NCI-H2081 (cell line): ENCODE measurements at places on chromosomes 6 and 20.
A peak's percentile ranks its signal among the peaks of the same experiment; 100 is the strongest.

DNA sequence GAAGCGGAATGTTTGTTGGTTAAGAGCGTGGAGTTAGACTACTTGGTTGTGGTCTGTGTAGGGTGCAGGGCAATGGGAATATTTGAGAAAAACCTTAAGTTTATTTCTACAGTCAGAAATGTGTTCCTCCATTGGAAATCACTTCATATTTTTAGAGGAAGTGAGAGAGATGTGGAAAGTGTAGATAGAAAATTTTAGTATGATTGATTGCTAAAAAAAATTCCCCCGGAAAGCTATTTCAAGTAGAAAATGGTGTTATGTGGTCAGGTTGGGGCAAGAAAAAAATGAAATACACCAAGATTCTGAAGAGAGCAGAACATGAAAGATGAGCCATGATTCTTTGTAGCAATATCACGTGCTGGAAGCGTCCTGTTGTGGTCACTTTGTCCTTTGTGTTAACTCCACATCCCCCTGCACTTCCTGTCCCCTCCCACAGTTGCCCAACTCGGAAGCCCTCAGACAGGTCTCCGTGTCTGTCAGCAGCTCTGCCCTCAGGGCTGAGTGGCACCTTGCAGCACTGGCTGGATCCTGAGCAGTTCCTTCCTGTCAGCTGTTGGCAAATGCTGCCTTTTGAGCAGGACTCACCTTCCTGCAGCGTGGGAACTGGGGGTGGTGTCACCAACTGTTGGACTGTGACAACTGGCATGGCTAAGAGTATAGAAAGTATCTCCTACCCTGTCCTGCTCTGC lies 137.5 kb upstream of the SLC24A3 start:
- no peak for DNase-seq

DNA sequence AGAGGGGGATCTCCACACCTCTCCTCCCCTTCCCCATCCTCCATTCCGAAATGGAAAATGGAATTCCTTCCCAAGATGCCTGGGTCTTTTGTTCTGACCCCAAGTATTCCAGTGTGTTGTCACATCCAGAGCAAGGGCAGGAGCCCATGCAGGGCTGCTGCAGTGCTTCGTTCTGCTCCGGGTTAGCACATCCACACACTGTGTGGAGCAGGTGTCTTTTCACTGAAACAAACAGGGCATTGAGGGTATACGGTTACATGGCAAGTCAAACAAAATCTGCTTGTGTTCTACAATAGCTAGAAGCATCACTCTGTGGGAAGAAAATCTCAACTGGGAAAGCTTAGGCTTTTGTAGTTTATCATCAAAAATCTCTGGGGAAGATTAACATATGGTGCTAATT lies 56.9 kb downstream of the LYRM2 start:
- DNase-seq, result peak; percentile 40

DNA sequence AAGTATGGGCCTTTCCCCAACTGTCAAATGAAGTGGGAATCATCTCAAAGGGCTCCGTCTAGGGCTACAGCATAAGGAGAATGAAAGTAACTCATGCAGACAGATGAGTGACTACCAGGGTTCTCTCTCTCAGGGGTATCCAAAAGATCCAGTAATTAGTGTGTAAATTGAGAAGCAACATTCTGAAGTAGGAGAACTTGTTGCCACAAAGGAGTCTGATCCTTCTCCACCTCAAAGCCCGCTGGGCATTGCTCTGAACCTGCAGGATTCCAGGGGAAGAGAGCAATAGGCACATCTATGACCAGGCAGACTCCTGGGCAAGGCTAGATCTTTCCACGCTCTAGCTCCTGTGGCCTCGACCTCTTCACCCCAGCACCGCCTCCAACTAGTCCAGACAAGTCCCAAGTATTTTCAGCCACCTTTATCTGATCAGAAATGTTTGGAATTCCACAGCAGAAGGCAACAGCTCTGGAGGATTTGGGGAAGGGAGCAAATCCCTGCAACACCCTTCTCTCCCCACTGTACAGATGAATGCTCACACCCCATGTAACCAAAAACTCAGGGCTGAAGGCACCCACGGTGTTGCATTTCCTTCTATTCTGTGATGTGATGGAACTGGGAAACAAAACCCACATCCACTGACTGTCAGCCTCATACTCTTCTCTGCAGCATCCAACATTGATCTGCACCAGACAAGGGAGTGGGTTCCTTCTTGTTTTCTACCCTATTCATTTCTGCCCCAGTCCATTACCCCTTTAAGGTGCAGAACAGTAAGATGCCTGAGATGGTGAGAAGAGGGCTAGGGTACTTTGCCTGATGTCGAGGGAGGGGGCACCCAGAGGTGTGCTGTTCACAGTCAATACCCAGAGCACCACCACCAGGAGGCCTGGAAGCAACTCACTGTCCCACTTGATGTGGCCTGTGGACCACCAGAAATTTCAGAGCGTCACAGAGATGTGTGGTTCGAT lies 41.0 kb downstream of the COX4I2 start:
- DNase-seq, result no peak

GRCh38 chr20:52152416-52152815 lies 39.2 kb downstream of the ZFP64 start:
- DNase-seq, result no peak

GRCh38 chr6:104959026-104959858 lies 2.3 kb downstream of the LIN28B start:
- DNase-seq, result no peak

- no peak for DNase-seq
Measured at GRCh38 chr20:44770484-44771171, 25.0 kb downstream of the KCNK15 start.

DNA sequence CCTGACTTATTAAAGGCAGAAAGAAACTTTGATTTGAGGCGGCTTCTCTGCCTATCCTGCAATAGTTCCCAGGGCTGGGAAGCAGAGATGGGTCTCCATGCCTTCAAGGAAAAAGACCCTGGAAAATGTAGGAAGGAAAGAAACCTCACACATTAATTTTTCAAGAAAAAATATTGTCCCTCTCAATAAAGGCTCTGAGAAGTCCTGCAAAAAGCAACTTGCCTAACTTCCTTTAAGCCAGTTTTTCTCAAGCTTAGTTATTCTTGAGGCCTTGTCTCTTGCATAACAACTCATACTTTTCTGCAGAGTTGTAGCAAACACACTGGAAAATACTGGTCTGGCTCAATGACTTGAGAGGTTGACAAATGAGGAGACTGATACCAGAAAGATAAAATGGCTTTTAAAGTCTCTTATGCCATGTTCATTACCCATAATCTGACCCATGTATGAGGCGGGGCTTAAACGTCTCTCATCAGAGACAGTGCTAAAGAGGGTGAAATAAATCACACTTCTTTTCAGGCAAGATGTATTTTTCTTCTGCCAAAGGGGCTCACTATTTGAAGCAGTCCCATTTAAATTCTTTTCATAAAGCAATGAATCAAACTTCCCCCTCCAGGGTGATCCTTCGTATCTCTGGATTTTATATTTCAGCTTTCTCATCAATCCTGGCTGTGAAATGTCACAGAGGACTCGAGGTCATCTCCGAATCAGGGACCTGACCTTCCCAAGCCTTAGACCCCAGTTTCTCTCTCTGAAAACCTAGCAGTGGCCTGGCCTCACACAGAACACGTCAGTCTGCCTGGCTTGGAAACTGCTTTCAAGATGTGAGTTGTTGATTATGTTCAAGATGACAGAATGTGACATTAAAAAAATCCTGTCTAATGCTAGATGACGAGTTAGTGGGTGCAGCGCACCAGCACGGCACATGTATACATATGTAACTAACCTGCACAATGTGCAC lies 82.3 kb upstream of the KCNG1 start:
- no peak for DNase-seq

DNA sequence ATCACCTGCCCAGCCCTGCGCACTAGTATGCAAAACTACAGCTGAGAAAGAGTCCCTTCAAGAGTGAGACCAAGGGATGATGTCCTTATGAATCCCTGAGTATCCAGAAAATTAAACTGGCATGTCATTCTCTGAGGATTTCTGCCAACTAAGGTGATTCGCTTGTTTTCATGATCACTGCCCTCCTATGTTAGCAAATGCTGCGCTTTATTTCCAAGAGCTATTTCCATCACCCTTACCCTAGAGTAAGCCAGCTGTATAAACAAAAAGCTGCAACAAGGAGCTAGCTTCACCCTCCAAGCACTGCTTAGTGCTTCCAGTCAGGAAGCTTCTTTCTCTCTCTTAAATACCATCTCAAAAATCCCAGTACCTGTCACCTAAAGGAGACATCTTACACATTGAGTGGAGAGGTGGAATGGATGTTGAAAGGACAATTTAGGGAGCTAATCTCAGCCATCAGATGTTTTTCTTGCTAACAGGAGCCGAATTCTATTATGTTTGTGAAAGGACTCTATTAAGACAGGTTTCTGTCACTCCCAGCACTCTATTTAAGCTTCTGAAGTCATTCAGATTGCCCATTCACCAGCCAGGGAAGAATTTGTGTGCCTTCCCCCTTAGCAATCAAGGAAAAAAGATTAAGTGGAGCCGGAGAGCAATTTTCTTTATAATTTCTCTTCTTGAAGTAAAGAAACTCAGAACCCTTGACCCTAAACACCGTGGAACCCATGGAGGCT lies 322.2 kb downstream of the NRN1 start:
- no peak for DNase-seq

- DNase-seq, result no peak
Measured at GRCh38 chr6:125220712-125221111, 67.1 kb downstream of the TPD52L1 start.

DNA sequence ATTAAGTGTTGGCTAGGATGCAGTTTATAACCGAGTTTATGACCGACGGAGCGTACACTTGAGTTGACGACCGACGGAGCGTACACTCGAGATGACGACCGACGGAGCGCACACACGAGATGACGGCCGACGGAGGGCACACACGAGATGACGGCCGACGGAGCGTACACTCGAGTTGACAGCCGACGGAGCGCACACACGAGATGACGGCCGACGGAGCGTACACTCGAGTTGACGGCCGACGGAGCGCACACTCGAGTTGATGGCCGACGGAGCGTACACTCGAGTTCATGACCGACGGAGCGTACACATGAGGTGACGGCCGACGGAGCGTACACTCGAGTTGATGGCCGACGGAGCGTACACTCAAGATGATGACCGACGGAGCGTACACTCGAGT lies 119.8 kb downstream of the HUS1B start:
- DNase-seq, result no peak

DNA sequence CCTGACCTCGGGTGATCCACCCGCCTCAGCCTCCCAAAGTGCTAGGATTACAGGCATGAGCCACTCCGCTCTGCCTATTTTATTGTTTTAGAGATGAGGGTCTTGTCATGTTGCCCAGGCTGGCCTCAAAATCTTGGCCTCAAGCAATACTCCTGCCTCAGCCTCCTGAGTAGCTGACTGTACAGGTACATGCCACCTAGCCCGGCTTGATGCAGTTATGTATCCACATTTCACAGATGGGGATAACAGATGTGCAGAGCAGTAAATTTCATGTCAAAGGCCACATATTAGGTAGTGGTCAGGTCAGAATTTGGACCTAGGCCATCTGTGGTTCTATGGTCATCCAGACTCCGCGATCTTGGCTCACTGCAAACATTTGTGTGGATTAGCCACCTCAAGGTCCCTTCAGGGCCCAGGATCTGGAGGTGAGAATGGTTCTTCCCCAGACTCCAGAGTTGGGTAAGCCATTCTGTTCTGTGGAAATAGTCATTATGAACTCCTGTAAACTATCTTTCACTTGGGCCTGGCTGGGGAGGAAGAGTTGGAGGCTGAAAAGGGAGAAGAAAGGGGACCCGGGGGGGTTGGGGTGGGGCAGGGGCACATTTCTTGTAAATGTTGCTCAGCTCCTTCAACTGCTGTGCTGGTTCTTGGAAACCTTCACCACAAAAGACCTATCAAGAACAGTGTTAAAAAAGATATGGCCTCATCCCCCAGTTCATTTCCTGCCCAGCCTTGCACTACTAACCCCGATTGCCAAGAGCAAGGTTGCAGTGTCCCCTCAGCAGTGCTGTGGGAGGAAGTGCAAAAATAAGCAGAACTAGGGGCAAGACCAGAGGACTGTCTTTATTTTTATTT lies 13.0 kb downstream of the PIM1 start:
- DNase-seq, result no peak

DNA sequence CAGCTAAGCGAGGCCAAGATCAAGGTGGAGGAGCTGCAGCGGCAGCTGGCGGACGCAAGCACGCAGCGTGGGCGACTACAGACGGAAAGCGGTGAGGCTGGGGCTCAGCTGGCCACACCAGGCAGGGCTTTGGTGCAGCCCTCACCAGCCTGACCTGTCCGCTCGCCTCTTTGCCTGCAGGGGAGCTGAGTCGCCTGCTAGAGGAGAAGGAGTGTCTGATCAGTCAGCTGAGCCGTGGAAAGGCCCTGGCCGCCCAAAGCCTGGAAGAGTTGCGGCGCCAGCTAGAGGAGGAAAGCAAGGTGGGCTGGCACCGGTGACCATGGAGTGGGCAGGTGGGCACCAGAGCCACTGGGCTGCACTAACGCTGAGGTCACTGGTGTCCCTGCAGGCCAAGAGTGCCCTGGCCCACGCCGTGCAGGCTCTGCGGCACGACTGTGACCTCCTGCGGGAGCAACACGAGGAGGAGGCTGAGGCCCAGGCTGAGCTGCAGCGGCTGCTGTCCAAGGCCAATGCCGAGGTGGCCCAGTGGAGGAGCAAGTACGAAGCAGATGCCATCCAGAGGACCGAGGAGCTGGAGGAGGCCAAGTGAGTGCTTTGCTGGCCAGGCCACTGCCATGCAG lies 42.8 kb downstream of the MYH7B start:
- no peak for DNase-seq

- DNase-seq, result no peak
Measured at GRCh38 chr20:12217382-12217781, 299.7 kb downstream of the BTBD3 start.

GRCh38 chr6:152348116-152348515 lies 289.0 kb downstream of the SYNE1 start:
- no peak for DNase-seq

DNA sequence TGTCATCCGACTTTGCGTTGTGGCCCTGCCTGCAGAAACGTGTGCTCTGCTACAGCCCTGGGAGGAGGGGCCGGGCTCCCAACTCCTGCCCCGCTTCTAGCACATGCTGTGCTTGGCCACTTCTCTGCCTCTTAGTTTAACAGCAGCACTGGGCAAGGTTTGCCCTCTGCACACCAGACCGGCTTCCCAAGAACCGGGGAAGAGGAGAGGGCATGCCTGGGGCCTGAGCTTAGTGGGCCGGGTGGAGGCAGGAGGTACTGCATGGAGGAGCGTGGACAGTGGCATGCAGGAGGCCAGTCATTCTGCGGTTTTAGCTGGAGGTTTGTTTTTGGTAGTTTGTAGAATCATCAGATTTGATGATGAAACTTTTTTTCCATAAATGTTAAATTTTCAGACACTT lies 45.5 kb downstream of the CEP43 start:
- no peak for DNase-seq

- no peak for DNase-seq
Measured at GRCh38 chr6:104239971-104240370, 619.7 kb downstream of the HACE1 start.

DNA sequence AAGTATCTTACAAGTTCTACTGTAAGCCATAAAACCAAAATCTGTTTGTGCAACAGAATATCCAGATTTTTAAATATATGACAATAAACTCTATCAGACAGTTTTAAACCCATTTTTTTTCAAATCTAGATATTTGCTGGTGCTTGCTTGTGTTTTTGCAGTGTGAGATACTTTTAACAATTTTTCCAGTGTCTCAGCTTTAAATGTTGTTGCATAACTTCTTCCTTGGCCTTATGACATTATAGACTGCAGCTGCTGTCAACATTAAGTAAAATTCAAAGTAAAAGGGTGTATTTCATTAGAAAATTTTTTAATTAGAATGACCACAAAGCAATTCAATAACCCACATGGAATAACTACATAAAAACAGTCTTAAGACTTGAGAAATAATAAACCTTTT lies 139.5 kb downstream of the PTPRK start:
- no peak for DNase-seq
